ENCODE measurements at places on chromosomes 7 and 10.

DNA sequence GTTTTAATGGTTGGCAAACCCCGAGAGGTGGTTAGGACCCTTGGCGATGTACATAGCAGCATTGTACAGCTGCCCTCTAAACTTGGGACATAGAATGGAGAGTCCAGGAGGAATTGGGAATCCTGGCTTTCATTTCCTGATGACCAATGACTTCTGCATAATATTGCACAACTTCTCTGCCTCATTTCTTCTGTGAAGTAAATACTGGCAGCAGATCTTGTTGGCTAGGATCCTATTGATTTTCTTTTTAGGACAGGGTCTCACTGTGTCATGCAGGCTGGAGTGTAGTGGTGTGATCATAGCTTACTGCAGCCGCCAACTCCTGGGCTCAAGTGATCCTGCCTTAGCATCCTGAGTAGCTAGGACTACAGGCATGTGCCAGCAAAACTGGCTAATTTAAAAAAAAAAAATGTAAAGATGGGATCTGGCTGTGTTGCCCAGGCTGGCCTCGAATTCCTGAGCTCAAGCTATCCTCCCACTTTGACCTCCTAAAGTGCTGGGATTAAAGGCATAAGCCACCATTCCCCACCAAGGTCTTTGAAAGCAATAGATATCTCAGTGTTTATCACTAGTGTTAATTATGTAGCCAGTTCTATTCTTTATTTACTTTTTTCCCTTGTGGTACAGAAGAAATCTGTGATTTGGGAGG lies 58.1 kb downstream of the PODXL start:
- DNase-seq = no peak

DNA sequence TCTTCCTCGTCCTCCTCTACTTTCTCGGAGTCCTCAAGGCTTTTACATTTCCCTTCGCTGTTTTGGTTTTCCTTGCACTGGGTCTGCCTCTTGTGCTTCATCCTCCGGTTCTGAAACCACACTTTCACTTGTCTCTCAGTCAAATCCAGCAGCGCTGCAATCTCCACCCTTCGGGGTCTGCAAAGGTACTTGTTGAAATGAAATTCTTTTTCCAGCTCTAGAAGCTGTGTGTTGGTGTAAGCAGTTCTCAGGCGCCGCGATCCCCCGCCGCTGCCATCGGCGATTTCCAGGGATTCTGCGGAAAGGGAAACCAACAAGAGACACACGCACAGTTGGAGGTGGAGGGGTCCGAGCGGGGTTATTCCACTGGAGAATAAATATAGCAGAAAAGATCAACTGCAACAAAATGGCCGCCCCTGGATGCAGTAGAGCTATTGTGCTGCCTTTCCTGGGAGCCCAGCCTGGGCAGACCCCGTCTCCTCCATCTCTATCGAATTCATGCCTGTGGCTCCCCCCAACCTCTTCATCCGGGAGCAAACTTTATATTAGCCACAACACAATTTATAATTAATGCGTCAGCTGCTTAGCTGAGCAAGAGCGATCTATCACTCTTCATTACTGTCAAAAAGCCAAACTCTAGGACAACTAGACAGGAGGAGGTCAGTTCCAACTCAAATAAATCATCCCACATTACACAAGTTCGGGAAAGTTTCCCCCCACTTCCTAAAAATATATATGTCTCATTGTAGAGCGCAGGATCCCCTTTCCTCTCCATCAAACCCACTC lies 1.1 kb downstream of the HOXA2 start:
- DNase-seq = no peak

- no peak for DNase-seq
These were observed 16.2 kb downstream of the GHITM start for GRCh38 chr10:84155521-84155920.

GRCh38 chr10:129774082-129774735 lies 189.9 kb downstream of the EBF3 start:
- DNase-seq = no peak

GRCh38 chr7:99102809-99103690 lies 40.9 kb downstream of the SMURF1 start:
- no peak for DNase-seq

- DNase-seq = no peak
These were observed 377.2 kb upstream of the VWC2 start for GRCh38 chr7:49396229-49396628.

DNA sequence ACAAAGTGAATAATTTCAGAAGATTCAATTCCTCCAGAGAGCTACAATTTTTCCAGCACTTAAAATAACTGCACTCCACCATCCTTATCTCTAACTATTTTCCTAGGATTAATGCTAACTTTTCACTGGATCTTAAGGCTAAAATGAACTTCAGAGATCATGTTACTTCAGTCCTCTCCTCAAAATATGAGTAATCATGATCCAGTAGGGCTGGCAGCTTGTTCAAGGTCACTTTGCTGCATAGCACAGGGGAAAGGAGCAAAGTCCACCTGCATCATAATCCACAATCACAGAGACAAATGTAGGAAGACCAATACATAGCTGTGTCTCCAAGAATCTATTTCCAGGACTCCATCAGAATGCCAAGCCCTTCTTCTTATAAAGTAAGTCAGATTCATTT lies 150.3 kb downstream of the LRRTM3 start:
- no peak for DNase-seq

- DNase-seq = no peak
These were observed 32.2 kb upstream of the UTF1 start for GRCh38 chr10:133197786-133198185.

GRCh38 chr10:118203461-118203860 lies 138.7 kb downstream of the FAM204A start:
- DNase-seq = no peak

DNA sequence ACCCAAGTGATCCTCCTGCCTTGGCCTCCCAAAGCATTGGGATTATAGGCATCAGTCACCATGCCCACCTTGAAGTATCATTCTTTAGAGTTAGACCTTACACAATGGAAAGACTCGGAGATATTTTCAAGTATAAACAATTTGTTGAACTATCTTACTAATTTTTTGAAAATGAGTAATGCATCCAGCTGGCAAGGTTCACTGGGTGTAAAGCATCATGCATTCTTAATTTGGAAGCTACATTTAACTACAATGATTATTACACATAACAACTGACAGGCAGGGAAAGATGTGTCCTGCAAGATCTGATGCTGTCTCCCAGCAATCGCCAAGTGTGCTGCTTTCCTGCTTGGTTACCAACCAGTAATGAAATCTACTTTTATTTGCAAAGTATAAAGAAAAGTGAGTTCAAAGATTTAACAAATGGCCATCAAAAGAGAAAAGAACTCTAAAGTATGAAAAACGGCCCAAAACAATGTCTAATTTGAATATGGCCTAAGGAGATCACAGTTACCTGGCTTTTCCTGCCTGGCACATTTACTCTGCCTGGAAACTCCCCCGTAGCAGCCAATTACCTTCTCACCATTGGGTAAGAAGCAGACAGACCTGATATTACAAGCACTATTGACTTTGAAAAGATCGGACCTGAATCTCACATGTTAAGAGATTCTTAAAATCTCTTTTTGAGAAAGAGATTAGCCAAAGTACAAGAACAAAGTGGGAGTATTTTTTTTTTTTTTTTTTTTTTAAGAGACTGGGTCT lies 59.3 kb upstream of the NMT2 start:
- no peak for DNase-seq

- DNase-seq = no peak
These were observed 15.3 kb upstream of the AKR1C1 start for GRCh38 chr10:4947635-4948596.

GRCh38 chr7:7263297-7264230 lies 81.2 kb downstream of the C1GALT1 start:
- no peak for DNase-seq

DNA sequence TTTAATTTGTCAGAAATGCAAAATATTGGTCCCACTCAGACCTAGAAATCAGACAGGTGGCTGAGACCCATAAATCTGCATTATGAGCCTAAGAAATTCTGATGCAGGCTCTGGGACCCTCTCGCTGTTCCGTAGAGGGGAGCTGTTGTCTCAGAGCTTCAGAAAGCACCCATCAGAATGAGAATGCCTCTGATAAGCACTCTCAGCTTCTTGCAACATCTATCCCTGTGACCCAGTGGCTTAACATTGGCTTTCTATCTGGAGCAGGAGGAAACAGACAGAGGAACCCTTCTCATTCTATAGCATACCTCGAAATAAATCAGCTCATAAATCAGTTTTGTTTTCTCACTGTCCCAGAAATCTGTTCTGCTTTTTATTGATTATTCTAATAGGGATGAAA lies 184.6 kb upstream of the SP4 start:
- no peak for DNase-seq

- no peak for DNase-seq
These were observed 33.5 kb downstream of the CAPZA2 start for GRCh38 chr7:116895849-116896248.

GRCh38 chr10:10432296-10433035 lies 585.2 kb upstream of the CELF2 start:
- no peak for DNase-seq

DNA sequence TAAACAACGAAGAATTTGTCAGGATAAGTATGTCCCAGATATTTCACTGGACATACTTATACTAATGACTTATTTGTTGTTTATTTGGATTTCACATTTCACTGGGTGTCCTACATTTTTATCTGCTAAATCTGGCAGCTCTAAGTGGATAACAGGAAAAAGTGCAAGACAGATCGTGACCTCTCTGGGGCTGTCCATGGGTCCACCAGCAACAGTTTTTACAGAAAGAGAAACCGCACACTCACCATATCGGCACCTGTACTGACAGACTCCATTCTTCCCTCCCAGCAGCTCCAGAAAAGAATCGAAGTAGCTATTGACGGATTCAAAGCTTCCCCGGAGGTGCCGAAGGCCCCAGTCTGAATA lies 393 bp downstream of the PLA2G12B start:
- no peak for DNase-seq

DNA sequence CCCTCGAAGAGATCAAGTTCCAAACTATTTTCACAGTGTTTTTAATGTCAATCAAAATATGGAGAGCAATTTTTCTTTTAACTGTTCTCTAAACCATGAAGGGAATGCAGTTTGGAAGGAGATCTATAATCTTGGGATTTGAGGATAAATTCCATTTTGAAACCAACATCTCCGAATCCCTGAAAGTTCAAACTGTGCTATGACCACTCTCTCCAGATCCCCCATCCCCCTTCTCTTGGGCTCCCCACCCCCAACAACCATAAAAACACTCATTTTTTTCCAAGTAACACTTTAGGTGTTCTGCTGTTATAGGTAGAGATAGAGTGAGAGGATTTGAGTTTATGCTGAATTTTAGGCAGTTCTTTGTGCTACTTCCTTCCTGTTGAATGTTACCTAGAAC lies 1.7 kb downstream of the CALD1 start:
- DNase-seq = no peak

GRCh38 chr10:87702260-87702972 lies 42.7 kb downstream of the PAPSS2 start:
- no peak for DNase-seq

DNA sequence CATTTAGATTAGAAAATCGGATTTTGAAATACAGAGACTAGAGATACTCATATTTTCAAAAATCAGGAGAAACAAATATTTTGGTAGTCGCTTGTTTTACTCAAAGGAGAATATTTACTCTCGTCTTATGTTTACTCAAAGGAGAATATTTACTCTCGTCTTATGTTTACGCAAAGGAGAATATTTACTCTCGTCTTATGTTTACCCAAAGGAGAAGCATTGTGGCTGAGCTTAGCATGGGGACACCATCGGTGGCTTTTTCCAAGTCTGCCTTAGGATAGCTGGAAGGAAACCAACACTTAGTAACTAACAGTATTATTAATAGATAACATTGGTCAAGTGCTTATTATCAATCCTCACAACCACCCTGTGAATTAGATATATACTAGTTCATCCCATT lies 71.8 kb downstream of the SNX10 start:
- no peak for DNase-seq

DNA sequence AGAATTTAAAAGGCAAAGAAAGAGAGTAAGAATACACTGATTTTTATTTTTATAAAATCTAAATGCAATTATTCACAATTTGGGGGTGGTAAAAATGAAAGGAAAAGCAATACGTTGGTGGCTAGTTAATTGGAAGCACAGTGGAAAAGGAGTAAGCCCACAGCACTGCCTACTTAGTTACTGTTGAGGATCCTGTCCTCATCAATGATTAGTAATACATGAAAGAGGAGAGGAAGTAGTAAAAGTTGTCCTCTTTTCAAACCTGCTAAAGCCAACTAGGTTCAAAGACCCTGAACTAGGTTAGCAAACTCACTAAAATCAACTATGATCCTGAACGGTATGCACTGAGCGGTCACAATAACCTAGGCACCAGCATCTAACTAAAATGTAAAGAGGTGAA lies 52.7 kb upstream of the LRRN3 start:
- no peak for DNase-seq

DNA sequence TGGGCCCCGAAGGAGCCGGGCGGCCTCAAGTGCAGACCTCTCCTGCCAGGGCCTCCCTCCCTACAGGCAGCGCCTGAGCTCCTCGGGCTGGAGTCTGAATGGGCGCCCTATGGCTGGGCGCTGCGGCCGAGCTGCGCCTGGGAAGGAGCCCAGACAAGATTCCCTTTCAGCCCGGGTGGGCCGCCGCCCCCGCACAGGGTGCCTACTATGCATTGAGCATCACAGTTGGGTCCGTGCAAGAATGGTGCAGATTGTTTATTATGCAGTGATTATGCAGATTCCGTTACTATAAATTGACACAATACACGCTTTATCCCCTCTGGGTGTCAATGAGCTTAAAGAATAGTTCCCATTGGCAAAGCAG lies 77.2 kb upstream of the PDGFA start:
- no peak for DNase-seq

- no peak for DNase-seq
These were observed 45.0 kb upstream of the PPP1R3C start for GRCh38 chr10:91677911-91678310.

Measured in activated naive CD4-positive, alpha-beta T cell (primary cell).